ENCODE measurements at places on chromosomes 12 and 14. TPM values are rescaled to one million over a fixed set of nuclear protein-coding genes. Genes with fewer than 3 reads are reported as not detected.

DNA sequence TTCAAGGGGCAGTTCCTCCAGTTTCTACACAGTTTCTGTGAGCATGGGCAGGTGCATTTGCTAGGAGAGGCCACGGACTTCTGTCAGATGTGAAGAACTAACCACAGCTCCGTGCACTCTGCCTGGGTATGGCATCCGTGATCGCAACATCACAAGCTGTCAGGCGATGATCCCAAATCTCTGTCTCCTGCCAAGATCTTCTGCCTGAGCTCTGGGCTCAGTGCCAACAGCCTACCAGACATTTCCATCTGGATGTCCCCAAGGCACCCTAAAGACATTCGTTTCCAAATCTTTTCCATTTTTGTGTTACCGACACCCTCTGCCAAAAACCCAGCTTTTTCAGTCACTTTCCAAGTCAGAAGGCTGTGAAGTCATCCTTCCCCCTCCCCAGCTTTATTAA lies 292.1 kb downstream of the GLT1D1 start:
- H3K4me1 ChIP-seq = peaks cover 8% of the 10 kb centered on the region
- H3K36me3 ChIP-seq = no peaks in the 10 kb centered on the region
- no peak overlapping the region for H3K4me3 ChIP-seq
- no peak for DNase-seq
- peaks cover 2% of the 10 kb centered on the region for H3K27me3 ChIP-seq
- H3K27ac ChIP-seq = no peak overlapping the region

DNA sequence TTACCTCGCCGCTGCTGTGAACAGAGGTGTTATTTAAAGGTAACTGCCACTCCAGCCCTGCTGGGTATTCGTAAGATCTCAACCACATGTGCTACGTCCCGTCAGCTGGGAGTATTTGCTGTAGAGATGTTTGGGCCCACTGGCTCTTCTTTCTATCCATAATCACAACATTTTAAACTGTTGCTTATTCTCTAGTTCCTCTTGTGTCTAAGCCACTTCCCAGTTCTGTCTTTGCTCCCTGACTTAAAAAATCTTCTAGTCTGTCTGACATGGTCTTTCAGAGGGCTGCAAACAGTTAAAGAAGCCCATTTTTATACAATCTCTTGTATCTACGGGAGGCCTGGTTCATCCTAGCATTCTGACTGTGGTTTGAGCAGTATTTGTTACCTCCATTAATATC lies 33.2 kb upstream of the HELB start:
- no peak for DNase-seq
- no peak overlapping the region for H3K4me3 ChIP-seq
- H3K36me3 ChIP-seq = no peaks in the 10 kb centered on the region
- no peaks in the 10 kb centered on the region for H3K4me1 ChIP-seq
- peaks cover 2% of the 10 kb centered on the region for H3K27me3 ChIP-seq

EPYC gene
- not detected for total RNA-seq

DNA sequence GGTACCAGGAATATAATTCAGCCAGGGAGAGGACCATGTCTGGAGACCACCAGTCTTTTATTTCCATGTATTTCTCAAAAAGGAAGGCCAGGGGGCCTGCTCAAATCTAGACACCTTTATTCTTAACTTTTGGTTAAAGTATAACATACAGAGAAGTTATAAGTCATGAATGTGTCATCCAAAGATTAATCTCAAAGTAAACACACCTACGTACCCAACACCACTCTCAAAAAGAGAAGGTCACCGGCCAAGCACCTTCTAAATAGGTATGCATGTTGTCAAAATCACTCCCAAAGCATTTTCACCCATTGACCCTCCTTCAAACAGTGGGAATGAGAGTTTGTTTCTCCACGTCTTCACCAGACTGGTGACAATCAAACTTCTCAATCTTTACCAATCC lies 60.0 kb upstream of the FZD10 start:
- H3K36me3 ChIP-seq = peaks cover 14% of the 10 kb centered on the region
- H3K4me1 ChIP-seq = no peaks in the 10 kb centered on the region
- no peaks in the 10 kb centered on the region for H3K27me3 ChIP-seq
- DNase-seq = no peak
- no peak overlapping the region for H3K4me3 ChIP-seq

DNA sequence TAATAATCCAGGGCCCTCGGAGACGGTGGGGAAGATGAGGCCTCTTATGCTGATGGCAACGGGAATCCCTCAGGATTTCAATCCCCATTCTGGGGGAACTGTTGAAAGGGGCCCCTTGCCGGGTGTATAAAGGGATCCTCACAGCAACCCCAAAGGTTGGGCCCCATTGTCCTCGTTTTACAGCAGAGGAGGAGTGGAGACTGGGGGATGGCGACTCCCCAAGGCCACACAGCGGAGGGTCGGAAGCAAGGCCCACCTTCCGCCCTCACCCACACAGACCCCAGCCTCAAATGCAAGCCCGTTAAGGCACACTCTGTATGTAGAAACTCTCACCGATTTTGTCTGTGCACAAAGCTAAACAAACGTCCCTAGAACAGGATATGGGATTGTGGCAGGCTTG lies 327.9 kb upstream of the DIO3 start:
- H3K27me3 ChIP-seq = peaks cover 5% of the 10 kb centered on the region
- H3K4me1 ChIP-seq = peaks cover 3% of the 10 kb centered on the region
- no peak for DNase-seq
- H3K4me3 ChIP-seq = no peak overlapping the region
- H3K36me3 ChIP-seq = no peaks in the 10 kb centered on the region

TC2N gene
- total RNA-seq = 2.5 TPM

GRCh38 chr12:121423682-121424623 lies 24.0 kb downstream of the RNF34 start:
- no peaks in the 10 kb centered on the region for H3K4me1 ChIP-seq
- H3K27me3 ChIP-seq = no peaks in the 10 kb centered on the region
- no peak for DNase-seq
- no peak overlapping the region for H3K4me3 ChIP-seq
- peaks cover 5% of the 10 kb centered on the region for H3K36me3 ChIP-seq
- H3K27ac ChIP-seq = no peak overlapping the region

- H3K27ac ChIP-seq = no peak overlapping the region
- H3K4me1 ChIP-seq = no peaks in the 10 kb centered on the region
- no peaks in the 10 kb centered on the region for H3K27me3 ChIP-seq
- no peak overlapping the region for H3K4me3 ChIP-seq
- DNase-seq = no peak
Observed at GRCh38 chr12:98439981-98440581, 75.3 kb upstream of the TMPO start.

- H3K27ac ChIP-seq = no peak overlapping the region
- H3K36me3 ChIP-seq = no peaks in the 10 kb centered on the region
- no peak overlapping the region for H3K4me3 ChIP-seq
Observed at GRCh38 chr14:62800577-62800976, 244.7 kb downstream of the KCNH5 start.
